Nephron progenitor cell (in vitro differentiated cells): ENCODE measurements at places on chromosomes 7 and 10.

GRCh38 chr10:70552586-70552985, 50.0 kb downstream of the PRF1 start:
- no peak for DNase-seq

- DNase-seq = no peak
Measured at GRCh38 chr7:37333075-37333474, 115.6 kb downstream of the ELMO1 start.

- DNase-seq = no peak
Measured at GRCh38 chr7:3114917-3115316, 71.2 kb upstream of the CARD11 start.

DNA sequence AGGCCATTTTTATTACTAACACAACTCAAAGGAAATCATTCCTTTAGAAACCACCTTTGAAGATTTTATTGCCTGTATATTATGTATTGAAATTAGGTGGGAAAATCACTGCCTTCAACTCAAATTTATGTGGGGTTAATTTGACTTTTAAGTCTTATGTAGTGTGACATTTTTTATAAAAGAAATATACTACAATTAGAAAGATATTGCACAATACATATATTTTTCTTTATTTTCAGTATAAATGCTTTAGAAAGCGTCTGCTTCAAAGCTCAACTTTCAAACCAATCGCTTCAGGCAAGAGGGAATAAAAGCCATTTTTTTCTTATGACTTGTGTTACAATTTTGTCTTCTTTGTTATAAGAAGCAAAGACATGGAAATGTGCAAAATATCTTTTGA, 337.4 kb upstream of the ZWINT start:
- no peak for DNase-seq

- DNase-seq = no peak
Measured at GRCh38 chr10:3538656-3539531, 246.1 kb downstream of the KLF6 start.

DNA sequence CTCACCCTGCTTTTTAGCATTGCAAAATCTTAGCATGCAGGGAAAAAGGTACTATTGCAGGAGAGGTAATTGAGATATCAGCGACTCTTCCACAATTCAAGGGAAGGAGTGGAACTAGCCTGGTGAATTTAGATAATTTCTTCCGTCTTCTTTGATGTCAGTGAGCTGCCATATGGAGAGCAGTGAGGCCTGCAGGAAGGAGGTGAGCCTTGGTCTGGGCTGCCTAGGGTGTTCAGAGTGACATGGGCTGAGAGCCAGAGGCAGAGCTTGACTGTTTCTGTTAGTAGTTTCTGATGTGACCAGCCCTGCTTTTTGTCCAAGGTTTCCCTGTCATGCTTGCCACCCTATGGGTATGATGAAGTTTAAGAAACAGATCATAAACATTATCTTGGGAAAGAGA, 28.6 kb downstream of the KAT6B start:
- DNase-seq = no peak

DNA sequence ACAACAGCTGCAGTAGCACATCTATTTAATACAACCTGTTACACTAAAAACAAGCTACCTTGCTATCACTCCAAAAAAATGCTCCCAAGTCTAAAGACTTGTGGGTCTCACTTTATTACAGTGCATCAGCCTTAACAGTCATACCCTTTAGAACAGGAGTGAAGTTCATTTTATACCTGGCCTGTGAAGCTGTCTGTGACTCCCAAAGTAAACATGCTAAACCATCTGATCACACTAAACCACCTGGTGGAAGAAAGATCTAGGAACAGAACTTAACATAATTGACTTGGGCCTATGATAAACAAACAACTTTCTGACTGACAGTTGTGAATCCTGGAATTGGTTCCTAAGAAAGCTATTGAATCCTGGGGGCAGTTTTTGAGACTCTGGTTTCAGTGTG, 80.9 kb upstream of the ATP6V0A4 start:
- no peak for DNase-seq

- no peak for DNase-seq
Measured at GRCh38 chr7:38863601-38864291, 45.2 kb downstream of the VPS41 start.

- DNase-seq = no peak
Measured at GRCh38 chr7:44258423-44258760, 57.6 kb downstream of the YKT6 start.

- no peak for DNase-seq
Measured at GRCh38 chr7:131298608-131298992, 29.1 kb upstream of the MKLN1 start.

DNA sequence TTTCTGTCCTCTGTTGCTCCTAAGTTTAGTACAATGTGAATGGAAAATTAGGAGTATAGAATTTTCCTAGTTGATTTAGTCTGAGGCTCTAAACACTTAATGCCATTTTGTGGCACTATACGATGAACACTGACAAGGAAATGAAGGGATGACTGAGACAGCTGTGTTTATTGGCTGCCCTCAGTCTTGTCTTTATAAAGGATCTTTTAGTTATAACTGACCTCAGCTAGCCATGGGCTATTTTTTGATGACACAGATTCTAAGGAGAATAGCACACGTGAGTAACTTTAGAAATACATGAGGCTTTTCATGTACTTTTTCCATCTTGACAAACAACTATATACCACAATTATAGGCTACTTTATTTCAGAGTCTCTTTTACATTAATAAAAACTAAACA, 113.7 kb downstream of the PRKG1 start:
- DNase-seq = no peak

DNA sequence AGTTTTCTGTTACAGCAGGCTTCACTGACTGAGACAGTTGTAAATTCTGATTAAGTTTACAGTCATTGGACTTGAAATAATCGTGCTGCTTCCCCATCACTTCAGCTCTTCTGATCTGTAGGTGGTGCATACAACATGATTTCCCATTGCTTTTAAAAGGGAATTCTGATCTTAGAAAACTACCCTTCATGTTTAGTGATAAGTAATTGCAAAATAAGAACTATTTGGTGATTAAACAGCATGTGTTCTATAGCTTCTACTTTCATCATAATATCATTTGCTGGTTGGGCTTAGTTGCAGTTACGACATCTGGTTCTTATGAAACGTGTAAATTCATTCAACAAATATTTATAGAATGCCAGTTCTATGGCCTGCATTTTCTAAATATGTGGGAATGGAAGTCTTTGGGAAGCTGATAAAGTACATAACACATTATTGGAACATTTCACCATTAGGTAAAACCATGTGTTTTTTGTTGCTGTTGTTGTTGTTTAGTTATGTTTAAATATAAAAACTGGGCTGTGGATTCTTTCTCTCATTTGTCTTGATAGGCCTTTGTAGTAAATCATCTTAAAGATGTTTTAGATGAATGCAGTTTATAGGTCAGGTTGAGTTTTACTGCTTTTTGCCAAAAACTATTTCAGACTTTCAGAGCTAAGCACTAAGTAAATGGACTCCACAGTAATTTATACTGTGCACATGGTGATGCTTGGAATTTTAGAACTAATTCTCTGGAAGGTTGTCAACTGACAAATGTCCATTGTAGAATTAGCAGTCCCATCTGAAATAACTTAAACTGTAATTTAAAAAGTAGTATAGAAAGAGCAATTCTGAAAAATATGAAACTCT, 13.1 kb downstream of the GNAI1 start:
- DNase-seq = no peak

GRCh38 chr7:25116621-25117020, 8.4 kb downstream of the CYCS start:
- no peak for DNase-seq

- DNase-seq = no peak
Measured at GRCh38 chr7:94509264-94509886, at the start of gene CASD1. CASD1 (plus strand) TSS chr7:94509809; CDS start chr7:94510085, 276 bp downstream.

- DNase-seq = no peak
Measured at GRCh38 chr7:38211940-38212339, 33.9 kb downstream of the STARD3NL start.

DNA sequence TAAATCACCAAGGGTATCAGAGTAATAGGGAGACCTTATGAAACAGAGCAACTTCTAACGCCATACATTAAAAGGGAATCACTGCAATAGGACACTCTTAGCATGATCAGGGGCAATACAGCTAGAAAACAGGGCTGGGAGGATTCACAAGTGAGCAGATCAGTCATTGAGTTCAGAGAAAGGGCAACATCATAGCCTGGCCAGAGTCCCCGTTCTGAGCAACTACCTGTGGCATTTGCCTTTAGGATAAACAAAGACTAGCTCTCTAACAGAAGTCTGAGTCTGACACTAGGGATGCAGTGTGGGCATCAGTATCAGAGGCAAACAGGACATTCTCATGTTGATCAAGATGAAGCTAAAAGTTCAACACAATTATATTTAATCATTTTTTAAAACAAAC, 297.9 kb downstream of the DGKB start:
- DNase-seq = no peak

GRCh38 chr10:93186653-93187052, 113.0 kb downstream of the CYP26A1 start:
- DNase-seq = no peak

- DNase-seq = no peak
Measured at GRCh38 chr7:25521236-25521635, 292.9 kb upstream of the NPVF start.

DNA sequence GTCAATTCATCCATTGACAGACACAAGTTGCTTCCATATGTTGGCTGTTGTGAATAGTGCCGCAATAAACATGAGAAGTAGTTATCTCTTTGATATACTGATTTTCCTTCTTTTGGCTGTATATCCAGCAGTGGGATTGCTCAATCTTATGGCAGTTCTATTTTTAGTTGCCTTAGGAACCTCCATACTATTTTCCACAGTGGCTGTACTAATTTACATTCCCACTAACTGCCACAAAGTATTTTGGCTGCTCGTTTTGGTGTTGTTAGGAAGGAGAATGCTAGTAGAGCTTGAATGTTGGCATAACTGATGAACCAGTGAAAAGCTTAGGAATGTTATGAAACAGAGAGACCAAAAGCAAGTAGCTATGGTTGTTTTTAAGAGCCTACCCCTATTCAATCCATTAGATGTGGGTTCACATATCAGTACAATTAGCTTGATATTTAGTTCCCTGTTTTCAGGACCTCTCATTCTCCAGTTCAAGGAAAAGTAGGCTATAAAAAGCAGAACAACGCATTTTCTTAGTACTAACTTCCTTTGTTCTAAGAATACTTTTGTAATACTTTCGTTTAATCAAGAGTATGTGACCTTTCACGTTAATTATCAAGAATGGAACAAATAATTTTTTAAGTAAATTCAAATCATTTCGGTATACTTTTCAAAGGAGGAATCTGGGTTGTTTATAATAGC, 100.3 kb downstream of the FAS start:
- no peak for DNase-seq

DNA sequence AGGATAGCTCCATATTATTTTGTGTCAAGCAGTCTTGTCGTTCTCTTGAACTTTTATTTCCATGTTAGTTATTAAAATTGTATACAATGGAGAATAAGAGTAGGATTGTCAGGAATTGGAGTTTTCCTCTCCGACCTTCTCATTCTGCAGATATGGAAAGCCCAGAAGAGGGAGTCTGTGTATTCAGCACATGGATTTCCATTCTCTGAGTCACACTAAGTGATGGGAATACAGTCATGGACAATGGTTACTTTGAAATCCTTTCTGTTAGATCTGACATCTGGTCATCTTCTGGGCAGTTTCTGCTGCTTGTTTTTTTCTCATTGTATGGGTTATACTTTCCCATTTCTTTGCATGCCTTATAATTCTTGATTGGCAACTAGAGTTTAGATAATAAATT, 5.0 kb upstream of the TASOR2 start:
- no peak for DNase-seq

GRCh38 chr10:59175538-59176240, 754 bp upstream of the PHYHIPL start:
- no peak for DNase-seq

DNA sequence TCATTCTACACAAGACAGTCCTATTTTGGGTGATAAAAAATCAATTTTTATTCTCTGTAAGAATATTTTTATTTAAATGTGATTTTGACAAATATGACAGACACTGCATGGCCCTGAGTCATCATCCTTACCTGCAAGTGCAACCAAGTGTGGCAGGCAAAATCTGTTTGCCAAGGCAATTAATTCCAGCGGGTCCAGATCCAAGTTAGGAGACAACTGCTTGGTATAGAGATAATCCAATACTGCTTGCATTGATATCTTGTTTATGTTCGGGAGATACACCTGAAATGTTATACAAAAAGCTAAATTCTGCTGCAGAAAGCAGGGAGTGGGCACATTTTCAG, 66.2 kb downstream of the RHOBTB1 start:
- DNase-seq = no peak

DNA sequence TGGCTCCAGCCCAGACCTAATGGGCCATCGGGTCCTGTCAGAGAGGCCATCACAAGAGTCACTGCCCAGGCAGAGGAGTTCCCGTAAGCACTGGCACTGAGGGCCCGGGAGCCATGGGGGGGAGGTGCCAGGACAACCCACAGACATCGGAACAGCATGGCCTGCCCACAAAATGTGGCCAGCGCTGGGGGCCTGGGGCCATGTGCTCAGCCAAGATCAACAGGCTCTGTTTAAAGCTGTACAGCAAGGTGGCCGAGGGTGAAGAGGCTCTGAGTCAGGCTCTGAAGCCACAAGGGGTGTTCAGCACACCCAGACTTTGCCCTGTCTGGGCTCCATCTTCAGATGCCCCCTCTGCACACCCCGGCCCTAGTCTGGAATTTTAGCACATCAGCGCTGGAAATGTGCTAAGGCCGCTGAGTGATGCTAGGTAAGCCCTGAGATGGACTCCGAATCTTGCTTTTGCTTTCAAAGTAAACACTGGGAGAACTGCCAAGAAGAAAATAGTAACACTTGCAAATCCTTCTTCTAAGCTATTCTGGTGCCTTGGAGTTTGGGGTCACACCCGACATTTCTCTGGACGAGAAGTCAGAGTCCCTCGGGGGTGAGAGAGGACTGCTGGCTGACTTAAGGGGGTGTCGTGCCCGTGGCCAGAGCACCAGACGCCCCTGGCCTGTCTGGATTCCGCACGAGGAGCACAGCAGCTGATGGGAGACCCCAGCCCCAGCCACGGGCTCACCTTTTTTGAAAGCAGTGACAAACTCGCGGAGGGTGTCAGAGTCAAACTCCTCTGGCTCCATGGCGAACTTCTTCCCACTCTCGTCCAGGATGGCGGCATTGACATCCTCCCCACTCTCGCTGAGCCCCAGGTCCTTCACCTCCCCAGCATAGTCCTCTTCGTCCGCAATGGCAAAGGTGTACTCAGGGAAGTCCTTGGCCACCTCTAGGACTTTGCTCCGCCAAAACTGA, 23.6 kb downstream of the PDIA4 start:
- DNase-seq = no peak

GRCh38 chr10:103086261-103086660, 106.8 kb downstream of the NT5C2 start:
- DNase-seq = no peak
